ENCODE measurements at places on chromosomes 5 and 9.

DNA sequence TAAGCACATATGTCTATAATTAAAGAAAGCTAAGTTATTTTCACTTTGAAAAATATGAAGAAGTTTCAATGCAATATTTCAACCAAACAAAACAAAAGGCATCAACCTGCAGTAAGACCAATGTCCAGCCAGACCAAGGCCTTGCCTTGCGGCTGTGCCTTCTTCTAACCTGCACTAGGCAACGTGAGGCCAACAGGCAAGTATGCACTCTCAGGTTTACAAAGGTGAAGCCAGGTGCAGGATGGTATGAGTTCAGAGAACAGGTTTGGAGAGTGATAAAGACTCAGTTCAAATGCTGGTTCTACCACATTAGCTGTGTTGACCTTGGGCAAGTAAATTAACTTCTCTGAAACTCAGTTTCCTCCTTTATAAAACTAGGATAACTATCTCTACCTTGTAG is 79.3 kb downstream of the KLHL3 start:
- DNase-seq, result no peak

GRCh38 chr5:1409381-1410110 is 35.7 kb downstream of the SLC6A3 start:
- no peak for DNase-seq

DNA sequence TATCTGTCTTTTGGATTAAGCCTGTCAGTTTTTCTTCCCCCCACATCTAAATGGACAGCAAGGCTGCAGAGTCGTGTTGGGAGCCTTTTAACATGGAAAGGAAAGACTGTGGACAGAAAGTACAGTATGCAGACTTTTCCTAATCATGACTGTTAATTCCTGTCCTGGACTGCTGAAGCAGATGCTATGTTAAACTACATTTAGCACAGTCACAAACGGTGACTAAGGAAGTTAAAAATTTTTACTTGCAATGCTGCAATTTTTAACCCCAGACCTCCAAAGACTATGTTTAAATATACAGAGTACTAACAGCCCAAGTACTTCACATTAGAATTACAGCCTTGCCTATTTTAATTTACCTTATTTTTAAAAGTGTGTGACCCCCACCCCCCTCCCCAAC is 51.8 kb downstream of the ELAVL2 start:
- no peak for DNase-seq

DNA sequence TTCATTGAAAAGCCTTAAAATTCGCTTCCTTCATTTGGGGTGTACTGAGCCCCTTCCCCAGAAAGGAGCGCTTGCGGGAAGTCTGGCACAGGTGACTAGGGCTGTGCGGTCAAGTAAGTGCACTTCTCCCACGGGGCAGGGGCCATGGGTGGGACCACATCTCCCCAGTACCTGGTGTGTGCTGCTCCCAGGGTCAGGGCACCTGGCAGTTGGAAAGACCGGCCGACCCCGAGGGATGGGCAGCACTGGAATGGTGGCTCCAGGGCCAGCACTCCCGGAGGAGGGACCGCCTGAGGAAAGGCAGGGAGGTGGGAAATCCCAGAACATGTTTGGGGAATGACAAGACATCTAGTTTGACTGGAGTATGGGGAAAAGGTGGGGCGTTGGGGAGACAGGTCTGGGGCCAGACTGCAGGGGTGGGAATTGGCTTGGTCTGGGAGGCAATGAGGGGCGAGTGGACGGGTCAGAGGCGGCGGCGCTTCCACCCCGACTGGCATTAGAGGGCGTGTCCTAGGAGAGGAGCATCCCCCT is 727 bp upstream of the GLIPR2 start:
- DNase-seq, result no peak

DNA sequence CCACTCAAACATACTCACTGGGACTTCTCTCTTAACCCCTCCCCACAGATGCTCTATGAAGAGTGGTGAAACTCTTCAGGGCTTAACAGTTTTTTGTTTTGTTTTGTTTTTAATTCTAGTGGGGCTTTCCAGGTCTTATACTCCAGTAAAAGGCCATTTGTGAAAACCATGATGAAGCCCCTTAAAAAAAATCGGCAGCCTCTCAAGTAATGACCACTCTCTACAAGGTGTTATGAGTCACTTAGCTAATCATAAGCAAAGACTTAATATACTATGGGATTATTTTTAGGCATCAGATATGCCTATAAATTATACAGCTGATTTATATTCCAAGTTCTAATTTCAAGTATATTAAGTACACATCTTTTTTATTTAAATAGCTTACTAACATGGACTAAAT is 607.9 kb downstream of the RAB3C start:
- DNase-seq, result no peak

- no peak for DNase-seq
Observed at GRCh38 chr9:123390337-123391135, 34.5 kb downstream of the CRB2 start.

GRCh38 chr5:118371973-118372831 is 616.1 kb downstream of the DTWD2 start:
- no peak for DNase-seq

DNA sequence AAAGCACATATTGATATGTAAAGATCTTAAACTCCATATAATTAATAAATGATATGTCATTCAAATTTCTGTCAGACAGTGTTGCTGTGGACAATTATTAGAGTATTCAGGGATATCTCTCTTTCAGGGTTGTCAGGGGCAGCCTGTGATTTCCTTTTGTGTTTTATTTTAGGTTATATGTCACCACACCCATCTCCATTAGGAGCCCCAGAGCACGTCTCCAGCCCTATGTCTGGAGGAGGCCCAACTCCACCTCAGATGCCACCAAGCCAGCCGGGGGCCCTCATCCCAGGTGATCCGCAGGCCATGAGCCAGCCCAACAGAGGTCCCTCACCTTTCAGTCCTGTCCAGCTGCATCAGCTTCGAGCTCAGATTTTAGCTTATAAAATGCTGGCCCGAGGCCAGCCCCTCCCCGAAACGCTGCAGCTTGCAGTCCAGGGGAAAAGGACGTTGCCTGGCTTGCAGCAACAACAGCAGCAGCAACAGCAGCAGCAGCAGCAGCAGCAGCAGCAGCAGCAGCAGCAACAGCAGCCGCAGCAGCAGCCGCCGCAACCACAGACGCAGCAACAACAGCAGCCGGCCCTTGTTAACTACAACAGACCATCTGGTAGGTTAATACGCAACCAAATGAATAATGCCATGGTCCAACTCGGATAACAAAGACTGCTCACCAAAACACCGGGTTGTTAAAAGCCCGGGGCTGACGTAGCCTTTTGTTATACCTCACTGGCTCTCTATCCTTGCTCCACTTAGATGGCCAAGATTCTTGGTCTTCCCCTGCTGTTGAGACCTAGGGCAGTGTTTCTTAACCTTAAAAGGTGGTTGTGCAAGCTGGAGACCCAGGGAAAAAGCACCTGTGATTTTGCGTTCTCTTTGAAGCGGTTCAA is 24.4 kb downstream of the SMARCA2 start:
- DNase-seq, result no peak

DNA sequence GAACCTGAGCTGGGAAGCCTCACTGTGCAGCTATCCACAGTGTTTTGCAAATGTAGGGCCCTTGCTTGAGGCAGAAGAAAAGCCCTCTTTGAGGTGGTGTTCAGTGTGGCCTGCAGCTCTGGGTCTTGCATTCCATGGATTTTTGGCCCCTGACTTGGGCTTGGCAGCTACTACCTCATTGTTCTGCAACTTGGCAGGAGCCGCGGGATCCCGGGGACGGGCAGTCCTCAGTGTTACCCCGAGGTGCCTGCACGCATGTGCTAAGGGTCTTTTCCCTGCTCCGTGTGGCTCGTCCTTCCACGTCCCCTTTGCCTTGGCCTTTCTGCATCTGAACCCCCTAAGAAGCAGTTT is 39.8 kb downstream of the NEK6 start:
- no peak for DNase-seq

- DNase-seq, result no peak
Observed at GRCh38 chr5:97874491-97874890, 691.4 kb upstream of the RIOK2 start.

GRCh38 chr5:64834037-64834436 is 65.3 kb downstream of the CWC27 start:
- DNase-seq, result no peak
